Activated CD4-positive, alpha-beta T cell treated with anti-CD3 and anti-CD28 coated beads, Interleukin-2, amount 10 ng/mL, durations not matched to agents 24 days and 14 days (primary cell): ENCODE measurements at places on chromosomes 3 and 15. TPM values are rescaled to one million over a fixed set of nuclear protein-coding genes. Genes with fewer than 3 reads are reported as not detected.

The A4GNT gene
- total RNA-seq, result not detected in 2 replicates

The CYP1A1 gene
- total RNA-seq, result 0.31 and 0.42 TPM in 2 replicates

The RNF111 gene
- total RNA-seq, result 32.9 and 35.1 TPM in 2 replicates

The CCK gene
- not detected in 2 replicates for total RNA-seq

The ANKRD34C gene
- not detected in 2 replicates for total RNA-seq

The RNF7 gene
- 67.3 and 72.5 TPM in 2 replicates for total RNA-seq

The ATP13A4 gene
- total RNA-seq, result 0.88 and 2.1 TPM in 2 replicates

The SI gene
- total RNA-seq, result not detected in 2 replicates

The P2RY1 gene
- total RNA-seq, result 0.77 and 0.92 TPM in 2 replicates

The SPATA16 gene
- total RNA-seq, result not detected in 2 replicates

The SPINK8 gene
- not detected in 2 replicates for total RNA-seq

The TFG gene
- 71.5 and 72.2 TPM in 2 replicates for total RNA-seq

The DUOXA1 gene
- not detected in 2 replicates for total RNA-seq

The GOLGA8K gene
- total RNA-seq, result 0.21 and 0.62 TPM in 2 replicates

The OSTN gene
- not detected in 2 replicates for total RNA-seq

The SPG11 gene
- 67.2 and 68.0 TPM in 2 replicates for total RNA-seq
